Stimulated activated CD4-positive, alpha-beta T cell treated with anti-CD3 and anti-CD28 coated beads, Interleukin-15, amount 100 ng/mL, for 24 hours (primary cell): ENCODE measurements at places on chromosomes 7 and 10.

DNA sequence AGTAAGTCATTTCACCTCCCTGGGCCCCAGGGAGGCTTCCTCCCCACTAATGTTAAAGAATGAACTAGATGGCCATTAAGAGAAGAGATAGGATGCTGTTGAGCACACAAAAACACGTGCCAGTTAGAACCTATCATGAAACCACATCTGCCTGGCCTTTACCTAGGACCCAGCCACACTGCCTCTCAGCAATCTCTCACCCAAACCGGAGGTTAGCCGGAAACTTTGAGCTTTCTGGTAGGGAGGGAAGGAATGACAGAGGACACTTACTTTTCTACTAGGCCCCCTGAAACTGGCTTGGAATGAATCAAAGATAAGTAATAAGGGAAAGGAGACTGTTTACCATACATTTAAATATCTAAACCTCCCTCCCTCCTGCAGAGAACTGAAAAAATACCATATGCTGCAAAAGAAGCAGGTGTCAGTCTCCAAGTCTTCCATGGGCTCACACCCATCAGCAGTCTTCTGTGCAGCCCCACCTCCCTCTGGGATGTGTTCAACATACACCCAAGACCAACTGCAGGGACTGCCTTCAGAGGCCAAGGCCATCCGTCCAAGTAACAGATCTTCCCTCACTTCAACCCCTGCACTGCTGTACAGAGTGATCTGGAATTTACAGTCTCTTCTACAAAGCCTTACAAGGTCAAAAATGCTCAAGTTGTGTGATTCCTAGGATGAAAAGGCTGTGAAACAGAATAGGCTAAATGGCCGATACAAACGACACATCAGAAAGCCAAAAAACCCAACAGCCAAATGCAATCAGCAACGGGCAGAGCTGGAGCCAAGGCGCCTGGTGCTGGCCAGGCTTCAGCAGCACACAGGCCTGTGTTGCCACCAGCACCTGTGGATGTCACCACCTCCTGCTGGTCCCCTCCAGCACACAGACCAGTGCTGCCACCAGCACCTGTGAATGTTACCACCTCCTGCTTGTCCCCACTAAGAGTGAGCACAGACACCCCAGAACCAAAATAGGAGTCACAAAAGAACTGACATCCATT lies 42.4 kb downstream of the SORBS1 start:
- DNase-seq: no peak

DNA sequence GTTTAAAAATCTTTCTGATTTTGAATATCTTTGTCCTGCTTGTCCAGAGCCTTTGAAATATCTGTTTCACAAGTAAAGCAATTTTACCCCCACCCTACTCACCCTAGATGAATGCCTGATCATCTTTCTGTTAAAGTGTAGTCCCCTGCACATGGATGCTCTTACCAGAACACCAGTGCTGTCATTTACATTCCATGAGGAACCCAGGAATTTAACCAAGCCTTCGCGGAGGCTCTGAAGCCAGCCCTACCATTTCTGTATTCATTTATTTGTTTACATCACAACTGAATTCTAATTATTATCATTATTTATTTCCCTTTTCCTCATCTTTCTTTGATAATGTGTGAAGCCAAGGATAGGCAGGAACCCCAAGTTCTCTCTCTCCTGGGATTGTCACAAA lies 167.8 kb upstream of the MYO3A start:
- DNase-seq: no peak

DNA sequence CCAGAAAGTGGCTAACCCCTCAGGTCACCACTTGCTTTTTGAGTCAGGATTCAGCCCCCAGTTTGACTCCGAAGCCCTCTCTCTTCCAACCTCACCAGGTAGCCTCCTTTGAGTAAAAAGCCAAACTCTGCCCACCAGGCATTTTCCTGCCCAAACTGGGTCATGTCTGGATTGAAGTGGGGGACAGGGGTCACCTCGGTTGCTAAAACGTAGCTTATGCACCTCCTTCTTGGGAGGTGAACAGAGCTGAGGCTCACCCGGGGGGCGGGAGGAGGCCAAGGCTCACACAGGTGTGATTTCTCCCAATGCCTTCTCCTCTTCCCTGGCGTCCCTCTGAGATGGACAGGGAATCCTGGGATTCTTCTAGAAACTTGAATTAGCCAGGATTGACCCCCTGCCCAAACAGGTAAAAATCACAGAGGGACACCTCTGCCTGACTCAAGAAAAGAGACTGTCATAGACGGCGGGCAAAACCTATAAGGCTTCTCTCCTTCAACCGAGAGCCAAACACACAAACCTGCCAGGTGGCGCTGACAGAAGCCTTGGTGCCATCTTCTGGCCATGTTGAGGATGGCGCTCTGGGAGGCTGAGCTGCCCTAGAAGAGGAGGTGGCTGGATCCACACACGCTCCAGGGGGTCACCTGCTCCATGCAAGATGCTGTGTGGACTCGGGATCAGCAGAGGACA lies 51.6 kb downstream of the PRLHR start:
- DNase-seq: peak; percentile 62

DNA sequence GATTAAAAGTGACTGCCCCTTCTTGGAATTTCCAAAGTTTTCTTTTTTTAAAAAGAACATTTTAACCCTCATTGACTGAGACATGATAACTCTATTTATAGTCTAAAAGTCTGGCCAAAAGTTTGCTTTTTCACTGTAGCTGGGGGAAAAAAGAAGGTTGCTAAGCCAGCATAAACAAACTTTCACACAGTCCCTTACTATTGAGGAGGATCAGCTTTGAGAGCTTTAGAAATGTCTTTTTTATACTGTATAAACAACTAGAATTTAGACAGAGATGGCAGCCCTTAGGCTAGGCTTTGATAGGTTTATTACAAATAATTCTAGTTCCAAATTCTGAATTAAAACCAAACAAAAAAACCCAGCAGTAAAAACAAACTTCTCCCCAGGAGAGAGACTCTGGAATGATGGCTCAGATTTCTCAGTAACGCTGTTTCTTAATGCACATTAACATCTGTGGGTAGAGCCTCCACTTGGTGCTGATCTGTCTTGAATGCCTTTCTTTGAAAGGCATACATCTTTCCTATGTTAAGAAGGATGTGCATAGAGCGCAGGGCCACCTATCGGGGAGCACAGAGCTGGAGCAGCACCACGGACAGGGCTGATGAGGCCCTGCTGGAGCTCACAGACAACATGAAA lies 100.9 kb upstream of the PDLIM1 start:
- DNase-seq: no peak

DNA sequence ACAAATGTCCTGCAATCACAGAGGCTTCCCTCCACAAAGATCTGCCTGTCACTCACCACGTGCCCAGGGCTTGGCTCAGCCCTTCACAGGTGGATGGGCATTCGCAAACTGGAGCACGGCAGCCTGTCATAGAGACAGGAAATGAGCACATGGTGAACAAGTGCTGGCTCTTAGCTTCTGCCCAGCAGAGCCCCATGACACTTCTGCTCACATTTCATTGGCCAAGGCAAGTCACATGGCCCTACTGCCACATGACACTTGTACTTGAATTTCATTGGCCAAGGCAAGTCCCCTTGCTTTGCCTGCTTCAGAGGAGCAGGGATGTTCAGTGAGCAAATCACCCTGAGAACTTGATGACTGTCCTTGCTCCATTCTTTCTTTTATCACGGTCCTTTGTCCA lies 110.8 kb upstream of the PPP2R2D start:
- DNase-seq: peak; percentile 61

GRCh38 chr10:53597835-53598251 lies 825.3 kb upstream of the MBL2 start:
- no peak for DNase-seq

GRCh38 chr10:31479752-31480151 lies 160.7 kb downstream of the ZEB1 start:
- DNase-seq: no peak

DNA sequence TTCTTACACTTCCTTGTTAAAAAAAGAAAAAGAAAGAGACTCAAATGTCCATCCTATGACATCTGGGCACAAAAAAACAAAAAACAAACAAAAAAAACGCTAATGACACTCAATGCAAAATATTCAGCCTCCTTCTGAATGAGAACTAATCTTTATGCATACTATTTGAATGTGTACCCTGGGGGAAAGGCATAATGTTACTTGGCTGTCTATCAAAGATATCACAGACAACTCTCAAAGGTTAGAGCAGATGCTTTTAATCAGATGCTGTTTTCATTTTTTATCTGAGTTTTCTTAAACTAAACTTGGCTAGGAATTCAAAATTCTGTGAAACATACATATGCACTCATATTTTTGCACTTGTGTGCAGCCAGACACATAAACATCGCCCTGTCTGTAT lies 745.8 kb downstream of the CNTNAP2 start:
- no peak for DNase-seq

DNA sequence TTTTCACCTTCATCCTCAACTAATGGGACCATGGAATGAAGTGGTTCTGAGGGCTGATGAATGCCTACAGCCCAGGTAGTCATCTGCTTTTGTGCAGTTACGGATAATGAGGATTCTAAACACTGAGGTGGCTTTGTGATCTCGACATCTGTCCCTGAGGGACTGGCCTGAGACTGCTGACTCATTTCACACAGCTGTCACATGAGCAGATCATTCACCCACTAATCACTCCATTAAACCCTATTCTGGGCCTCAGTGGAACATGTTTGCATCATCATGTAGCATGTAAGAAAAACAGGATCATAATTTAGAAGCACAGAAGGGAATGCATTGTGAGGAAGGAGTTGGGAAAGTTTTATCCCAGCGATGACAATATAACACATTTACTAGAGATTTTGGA lies 79.4 kb upstream of the FEZF1 start:
- no peak for DNase-seq

DNA sequence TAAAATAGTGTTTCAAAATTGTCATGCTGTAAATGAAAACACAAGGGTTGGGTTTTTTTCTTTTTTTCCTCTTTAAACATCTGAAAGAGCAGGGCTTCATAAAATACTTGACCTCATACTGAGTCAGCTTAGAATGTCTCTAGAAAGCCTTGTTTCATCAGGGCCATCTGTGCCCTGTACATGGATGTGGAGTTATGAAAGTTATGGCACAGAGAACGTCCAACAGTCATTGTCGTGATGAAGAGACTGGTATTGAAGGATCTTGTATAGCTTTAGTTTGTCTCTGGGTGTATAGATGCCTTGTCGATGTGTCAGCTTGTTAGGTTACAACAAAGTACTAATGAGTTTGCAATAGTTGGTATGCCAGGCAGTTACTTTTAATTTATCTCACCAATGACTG lies 127.3 kb downstream of the FAM204A start:
- DNase-seq: no peak

GRCh38 chr7:39582536-39582935 lies 16.3 kb downstream of the YAE1 start:
- DNase-seq: no peak

- no peak for DNase-seq
These were observed 330.2 kb upstream of the FZD1 start for GRCh38 chr7:90933984-90934383.

DNA sequence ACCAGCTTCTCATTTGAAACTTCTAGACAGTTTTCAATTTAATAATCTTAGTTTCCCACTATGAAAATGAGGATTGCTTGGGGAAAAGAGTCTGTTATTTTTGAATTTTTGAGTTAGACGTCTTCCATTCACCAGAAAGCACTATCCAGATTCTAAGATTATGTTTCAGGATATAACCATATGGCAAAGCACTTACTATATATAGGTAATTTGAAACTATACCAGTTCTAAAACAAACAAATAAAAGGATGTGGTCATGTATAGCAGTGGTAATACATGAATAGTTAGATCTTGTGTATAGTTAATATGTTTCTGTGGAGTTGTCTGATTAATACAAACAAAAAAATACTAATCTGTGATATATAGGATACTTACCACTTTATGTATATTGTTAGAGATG lies 320.0 kb downstream of the EXOC4 start:
- no peak for DNase-seq

DNA sequence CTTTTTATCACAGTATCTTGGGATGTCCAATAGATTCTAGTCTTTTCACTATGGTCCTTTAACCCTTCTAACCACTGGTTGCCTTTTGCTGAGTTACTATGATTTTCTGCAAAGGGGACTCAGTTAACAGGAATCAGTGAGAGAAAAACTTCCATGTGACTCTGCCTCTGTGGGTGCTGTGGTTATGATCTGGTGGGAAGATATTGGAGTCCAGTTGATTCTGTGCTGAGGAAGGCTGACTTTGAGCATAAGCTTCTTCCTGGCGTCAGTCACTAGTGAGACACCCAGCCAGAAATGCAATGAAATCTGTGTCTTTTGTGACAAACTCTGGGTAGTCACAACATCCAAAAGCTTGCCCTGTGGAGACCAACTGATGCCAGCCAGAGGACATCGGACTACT lies 648.0 kb downstream of the SUGCT start:
- no peak for DNase-seq

DNA sequence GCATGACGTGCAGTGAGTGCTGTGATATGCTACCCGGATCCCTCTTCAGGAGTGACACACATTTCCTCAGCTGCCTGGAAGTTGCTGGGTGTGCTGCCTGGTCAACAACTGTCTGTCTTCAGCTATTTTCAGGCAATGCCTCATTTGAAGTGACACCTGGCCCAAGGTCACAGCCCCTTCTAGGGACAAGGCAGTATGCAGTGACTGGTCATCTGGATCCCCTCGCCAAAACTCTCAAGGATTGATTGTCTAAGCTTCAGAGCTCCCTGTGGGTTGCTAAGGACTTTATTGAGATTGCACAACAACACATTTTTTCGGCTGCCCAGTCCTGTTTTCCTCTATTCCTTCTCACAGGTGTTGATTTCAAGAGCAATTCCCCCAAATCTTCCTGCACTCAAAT lies 108.8 kb downstream of the GNAI1 start:
- no peak for DNase-seq

DNA sequence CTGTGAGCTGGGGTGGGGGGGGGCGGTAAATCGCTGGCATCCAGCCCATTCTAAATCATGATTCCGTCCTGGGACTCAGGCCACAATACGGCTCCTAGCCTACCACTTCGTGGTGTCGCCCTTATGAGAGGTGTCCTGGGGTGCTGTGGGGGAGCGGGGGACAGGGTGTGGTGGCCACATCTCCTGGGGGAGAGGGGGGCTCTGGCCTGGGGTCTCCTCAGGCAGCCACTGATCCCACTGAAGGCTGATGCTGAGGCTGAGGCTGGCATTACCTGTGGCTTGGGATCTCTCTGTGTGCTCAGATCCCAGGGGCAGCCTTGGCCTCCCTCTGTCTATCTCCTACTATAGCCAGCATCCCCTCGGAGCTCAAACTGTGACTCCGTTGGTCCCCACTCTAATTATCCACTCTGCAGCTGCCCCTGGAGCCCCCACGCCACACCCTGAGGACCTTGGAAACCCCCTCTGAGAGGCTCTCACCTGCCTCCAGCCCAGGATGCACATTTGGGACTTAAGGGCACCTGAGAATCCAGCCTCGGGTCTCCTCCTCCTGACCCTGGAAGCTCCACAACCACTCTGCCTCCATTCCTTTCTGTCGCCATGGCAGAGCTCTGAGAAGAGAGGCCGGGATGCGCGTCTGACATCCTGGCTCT lies 249.3 kb upstream of the TCERG1L start:
- no peak for DNase-seq

DNA sequence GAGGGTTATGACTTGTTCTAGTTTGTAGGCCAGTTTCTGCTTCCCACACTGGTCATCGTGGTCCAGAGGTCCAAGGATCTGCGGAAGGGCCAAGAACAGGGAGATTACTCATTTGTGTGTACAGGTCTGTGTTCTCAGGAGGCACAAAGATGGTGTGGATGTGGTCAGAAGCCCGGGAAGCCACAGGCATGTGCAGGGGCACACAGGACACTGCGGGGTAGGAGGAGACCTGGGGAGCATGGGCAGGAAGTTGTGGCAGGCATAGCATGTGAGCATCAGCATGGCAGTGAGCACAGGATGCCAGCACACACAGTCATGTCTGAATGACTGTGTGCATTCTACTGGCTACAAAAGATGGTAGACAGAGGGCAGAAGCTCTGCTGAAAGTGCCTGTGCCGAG lies 445.8 kb downstream of the PLXNA4 start:
- no peak for DNase-seq

GRCh38 chr7:78427209-78427608 lies 628.6 kb downstream of the PHTF2 start:
- DNase-seq: no peak
